Stimulated activated CD4-positive, alpha-beta T cell treated with anti-CD3 and anti-CD28 coated beads, Interleukin-15, amount 100 ng/mL, for 48 hours (primary cell): ENCODE measurements at places on chromosomes 3 and 15.

DNA sequence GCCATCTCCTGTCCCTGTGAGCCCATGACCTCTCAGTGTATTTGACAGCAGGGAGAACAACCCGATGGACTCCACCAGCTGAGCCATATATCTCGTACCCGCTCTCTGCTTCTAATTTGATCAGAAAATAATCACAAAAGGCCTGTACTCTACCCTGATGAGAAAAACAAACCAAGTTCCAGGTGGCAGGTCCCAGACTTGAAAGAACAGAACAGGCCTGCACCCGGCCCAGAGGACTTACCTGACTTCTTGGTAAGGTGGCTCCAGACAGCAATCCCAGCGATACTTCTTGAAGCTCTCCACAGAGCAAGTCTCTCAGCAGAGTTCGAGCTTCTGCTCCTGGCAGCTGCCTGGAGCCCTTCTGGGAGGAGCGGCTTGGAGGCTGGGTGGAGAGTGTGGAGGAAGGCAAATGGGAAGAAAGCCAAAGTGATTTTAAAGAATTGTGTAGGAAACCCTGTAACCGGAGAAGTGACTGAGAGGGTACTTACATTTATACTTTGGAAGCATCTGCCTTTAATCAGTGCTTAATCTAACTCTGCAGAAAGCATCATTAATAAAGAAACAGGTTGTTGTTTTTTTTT, 91.6 kb downstream of the SCN11A start:
- DNase-seq, result no peak

GRCh38 chr3:57007521-57008460, 52.7 kb upstream of the SPATA12 start:
- DNase-seq, result no peak

GRCh38 chr3:28299705-28300104, 48.8 kb upstream of the ZCWPW2 start:
- DNase-seq, result no peak

DNA sequence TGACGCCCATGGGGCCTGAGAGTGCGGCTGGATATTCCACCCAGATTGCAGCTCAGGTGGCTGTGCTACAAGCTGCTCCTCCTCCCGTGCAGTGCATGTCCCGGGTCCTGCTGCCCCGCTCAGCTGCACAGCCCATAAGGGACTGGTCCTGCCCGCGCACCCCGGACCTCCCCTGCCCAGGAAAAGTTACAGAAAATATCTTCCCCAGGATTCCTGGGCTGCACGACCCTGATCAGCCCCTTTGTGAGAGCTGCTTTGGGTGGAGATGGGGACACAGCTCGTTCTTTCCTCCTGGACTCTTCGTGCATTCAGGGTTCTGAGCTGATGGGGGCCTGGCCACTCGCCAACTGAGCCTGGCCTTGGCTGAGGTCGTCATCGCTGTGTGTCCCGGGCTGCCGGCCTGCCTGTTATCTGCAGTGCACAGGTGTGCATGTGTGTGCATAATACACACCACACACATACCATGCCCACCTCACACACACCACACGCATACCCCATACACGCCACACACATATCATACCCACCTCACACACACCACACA, 28.8 kb downstream of the APBA2 start:
- DNase-seq, result no peak

DNA sequence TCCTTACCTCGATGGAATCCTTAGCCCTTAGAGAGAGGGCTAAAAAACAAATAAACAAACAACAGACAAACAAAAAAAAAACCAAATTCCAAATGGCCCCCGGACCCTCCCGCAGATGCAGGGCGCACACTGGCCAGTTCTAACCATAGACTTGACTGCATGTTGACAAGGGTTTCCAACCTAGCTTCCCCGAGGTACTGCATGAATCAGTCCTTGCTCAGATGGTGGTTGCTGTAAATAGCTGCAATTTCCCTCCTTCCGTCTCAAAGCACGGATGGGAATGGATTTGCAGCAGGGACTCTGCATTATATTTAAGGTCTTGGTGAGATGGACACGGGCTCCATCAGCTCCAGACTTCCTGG, 162.8 kb downstream of the CD47 start:
- no peak for DNase-seq

GRCh38 chr15:63560741-63561448, 36.3 kb upstream of the FBXL22 start:
- peak; percentile 47 for DNase-seq

- no peak for DNase-seq
Measured at GRCh38 chr15:63839722-63840121, 6.0 kb upstream of the HERC1 start.

GRCh38 chr3:154112146-154112852, 8.9 kb upstream of the ARHGEF26 start:
- no peak for DNase-seq

DNA sequence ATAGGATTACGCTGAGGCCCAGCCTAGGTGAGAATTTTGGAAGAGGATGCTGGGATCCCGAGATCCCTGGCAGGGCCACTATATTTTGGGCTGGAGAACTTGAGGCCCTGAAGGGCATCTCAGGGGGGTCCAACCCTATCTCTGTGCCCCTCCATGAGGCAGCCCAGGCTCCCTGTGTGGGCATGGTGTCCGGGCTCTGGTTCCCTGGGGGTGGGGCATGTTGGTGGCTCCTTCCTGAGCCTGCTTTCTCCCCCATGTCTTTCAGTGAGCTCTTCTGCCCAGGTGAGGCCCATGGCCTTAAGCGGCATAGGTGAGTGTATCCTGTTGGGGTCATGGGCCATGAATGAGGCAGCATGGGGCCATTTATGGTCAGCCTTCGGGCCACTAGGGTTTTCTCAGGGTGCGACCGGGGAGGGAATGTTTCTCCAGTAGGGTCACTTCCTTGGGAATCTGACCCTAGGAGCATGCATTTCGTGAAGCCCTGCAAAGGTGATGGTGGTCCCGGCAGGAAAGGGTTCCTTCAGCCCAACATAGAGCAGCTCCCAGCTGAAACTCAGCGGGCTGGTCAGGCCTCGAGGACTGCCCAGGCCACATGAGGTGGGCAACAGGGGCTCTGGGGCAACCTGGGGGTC, 191.3 kb downstream of the UBE3A start:
- no peak for DNase-seq

DNA sequence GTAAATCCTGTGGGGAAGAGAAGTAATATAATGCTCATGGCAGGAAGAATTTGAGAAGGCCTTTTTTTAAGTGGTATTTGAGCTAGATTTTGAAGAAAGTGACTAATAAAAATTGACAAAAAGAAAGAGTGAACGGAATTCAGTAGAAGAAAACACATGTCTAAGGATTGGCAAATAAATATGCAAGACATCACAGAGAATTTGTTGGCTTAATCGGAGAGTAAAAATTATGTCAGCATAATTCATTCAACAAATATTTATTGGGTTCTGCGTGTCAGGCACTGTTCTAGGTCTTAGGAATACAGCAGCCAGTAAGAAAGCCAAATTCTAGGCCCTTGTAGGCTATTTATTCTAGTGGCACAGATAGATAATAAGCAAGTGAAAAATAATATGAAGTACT, 33.6 kb upstream of the LEKR1 start:
- no peak for DNase-seq

DNA sequence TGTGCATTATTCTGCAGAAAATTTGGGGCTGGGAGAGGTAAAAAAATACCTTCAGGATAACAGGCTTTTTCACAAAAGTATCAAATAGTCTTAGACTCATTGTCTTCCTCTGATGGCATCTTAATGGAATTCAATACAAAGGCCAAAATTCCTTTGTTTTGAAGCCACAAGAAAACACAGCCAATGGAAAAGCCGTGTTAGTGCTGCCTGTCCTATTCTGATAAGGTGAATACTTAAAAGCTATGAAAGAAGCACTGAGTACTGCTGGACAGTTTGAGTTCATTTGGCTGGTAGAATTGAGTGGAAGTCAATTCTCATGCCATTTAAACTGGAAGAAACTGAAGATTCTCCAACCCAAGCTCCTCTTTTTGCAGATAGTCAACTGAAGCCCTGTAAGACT, 395.3 kb upstream of the TPRG1 start:
- DNase-seq, result no peak

- DNase-seq, result no peak
Measured at GRCh38 chr3:66642019-66642418, 141.2 kb upstream of the LRIG1 start.

DNA sequence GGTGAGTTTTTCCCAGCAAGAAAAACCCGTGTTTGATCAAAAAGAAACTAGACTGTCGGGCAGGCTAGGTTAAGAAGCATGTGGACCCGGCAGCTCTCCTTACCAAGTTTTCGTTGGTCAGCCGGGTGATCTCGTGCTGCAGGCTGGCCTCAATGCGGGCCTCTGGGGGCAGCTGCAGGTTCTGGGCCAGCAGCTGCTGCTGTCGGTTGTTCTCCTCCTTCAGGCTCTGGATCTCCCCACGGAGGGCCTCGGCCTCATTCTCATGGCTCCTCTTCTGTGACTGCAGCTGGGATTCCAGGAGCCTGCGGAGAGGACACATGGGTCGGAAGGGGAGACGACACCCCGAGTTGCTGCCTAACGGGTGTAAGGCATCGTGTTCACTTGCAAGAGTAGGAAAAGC, 44.5 kb upstream of the MYO5C start:
- no peak for DNase-seq
